NCI-H2171 treated with DMSO at 0.1 percent for 48 hours (cell line): ENCODE measurements at places on chromosomes 13 and 19.

- DNase-seq, result no peak
Observed at GRCh38 chr13:19737844-19738557, 44.7 kb downstream of the PSPC1 start.

DNA sequence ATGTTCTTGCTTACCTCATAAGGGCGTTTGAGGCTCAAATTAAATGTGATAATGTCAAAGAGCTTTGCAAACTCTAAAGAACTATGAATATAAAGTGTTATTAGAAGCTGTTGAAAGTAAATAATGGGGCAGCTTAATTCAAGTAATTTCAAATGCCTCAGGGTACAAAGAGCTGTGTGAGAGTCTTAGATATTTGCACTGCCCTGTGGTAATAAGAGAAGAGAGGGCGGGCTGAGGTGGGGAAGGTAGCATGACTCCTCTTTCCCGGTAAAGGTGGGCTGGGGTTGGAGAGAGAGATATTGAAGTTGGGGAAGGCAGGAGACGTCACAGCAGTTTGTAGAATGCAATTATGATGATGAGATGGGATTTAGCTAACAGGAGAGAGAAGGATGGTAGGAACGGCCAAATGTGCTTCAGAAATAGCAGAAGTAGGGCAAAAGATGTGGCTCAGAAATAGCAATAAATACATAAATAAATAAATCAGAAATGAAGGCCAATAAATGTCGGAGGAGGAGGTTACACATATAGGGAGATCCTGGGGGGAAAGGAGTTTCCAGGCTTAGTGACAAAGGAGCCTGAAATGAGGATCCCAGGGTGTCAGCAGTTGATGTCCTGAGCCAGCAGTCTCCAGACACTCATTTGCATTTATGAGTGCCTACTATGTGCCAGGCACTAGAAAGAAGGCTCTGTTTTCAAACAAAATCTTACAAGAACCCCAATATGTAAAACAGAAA lies 35.7 kb upstream of the RCBTB2 start:
- DNase-seq, result no peak

DNA sequence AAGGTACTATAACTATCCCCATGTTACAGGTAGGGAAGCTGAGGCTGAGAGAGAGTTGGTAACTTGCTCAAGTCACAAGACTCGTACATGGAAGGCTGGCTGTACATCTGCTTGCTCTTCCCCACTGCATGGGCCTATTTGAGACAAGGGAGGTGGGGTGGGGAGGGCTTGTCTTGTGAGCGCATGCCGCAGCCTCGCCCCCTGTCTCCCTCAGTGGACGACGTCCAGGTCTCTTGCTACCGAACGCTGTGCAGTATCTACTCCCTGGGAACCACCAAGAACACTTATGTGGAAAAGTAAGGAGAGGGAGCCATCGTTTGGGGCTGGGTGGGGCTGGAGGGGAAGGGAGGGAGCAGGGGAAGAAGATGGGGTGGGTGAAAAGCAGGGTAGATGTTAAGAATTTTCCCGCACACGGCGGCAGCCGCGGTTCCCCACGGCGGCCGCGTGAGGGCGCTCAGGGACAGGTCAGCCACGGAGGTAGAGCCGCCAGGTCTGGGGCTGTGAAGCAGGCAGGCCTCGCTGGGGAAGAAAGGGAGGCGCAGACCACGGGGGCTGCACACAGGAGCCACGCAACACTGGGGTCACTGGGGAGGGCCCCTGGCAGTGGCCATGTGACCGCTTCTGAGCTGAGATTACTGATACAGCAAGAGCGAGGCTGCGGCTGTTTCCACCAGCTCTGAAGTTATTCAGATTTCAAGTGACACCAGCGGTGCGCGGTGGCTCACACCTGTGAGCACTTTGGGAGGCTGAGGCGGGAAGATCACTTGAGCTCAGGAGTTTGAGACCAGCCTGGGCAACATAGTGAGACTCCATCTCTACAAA lies 81.5 kb downstream of the RYR1 start:
- peak; percentile 57 for DNase-seq

- DNase-seq, result no peak
Observed at GRCh38 chr19:31303262-31303815, 45.9 kb downstream of the TSHZ3 start.

DNA sequence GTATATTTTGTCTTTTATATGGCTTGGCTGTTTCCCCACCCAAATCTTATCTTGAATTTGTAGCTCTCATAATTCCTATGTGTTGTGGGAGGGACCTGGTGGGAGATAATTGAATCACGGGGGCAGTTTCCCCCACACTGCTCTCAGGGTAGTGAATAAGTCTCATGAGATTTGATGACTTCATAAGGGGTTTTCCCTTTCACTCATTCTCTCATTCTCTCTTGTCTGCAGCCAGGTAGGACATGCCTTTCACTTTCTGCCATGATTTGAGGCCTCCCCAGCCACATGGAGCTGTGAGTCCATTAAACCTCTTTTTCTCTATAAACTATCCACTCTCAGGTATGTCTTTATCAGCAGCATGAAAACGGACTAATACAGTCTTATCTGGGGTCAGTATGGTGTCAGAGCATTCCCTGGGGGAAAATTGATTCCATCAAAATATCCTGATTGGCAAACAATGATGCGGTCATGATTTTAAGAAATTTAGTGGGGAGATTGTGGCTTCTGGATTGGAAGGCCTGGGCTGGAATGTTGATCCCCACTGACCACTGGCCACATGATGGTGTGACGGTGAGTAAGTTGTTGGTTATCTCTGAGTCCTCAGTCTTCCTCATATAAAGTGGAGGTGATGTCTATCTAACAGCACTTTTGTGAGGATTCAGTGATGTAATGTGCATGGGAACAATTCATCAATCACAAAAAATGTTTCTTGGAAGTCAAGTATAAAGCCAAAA lies 27.5 kb upstream of the ANKRD10 start:
- DNase-seq, result no peak

DNA sequence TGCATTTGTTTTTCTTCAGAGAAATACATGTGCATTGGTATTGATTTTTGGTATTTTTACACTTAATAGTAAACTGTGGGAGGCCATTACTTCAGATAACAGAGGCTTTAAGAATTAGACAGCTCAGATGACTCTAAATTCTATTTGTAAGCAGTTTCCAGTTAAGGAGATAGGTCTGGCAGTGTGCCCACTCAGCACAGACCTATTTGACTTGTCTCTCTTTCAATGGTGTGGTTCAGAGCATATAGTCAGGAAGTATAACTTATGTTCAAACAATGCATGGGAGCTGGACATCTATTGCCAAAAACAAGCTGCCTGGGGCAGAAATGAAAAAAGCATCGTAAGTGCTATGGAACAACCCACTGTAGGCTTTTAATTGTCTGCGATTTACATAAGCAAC lies 370.7 kb downstream of the HS6ST3 start:
- no peak for DNase-seq

GRCh38 chr19:10237702-10238101 lies 6.6 kb upstream of the S1PR2 start:
- no peak for DNase-seq

GRCh38 chr19:5984600-5984999 lies 6.7 kb upstream of the RANBP3 start:
- no peak for DNase-seq
